ENCODE measurements at places on chromosomes 2 and 18. TPM values are rescaled to one million over a fixed set of nuclear protein-coding genes. Genes with fewer than 3 reads are reported as not detected.
A peak's percentile ranks its signal among the peaks of the same experiment; 100 is the strongest.

The ZNF385B gene
- total RNA-seq, result not detected

The POTEC gene
- total RNA-seq, result not detected

The PLCD4 gene
- total RNA-seq, result not detected

The PRKD3 gene
- total RNA-seq, result 41.4 TPM

- H3K27me3 ChIP-seq, result no peaks in the 10 kb centered on the region
- H3K4me1 ChIP-seq, result peaks cover 4% of the 10 kb centered on the region
- H3K4me3 ChIP-seq, result no peak overlapping the region
- no peak for DNase-seq
- no peak overlapping the region for H3K27ac ChIP-seq
- H3K36me3 ChIP-seq, result no peaks in the 10 kb centered on the region
Observed at GRCh38 chr18:25827961-25828561, 262.4 kb downstream of the SS18 start.

DNA sequence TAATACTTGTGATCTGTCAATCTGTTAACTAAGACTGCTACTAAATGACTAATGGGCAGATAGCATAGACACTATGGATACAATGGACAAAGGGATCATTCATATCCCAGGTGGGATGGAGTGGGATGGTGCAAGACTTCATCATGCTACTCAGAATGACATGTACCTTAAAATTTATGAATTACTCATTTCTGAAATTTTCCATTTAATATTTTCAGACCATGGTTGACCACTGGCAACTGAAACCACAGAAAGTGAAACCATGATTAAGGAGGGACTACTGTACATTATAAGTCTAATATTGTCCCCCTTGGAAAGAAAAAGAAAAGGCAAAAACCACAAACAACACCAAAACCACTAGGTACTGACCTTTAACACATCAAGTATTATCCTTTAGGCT lies 247.0 kb upstream of the SYT4 start:
- H3K4me3 ChIP-seq, result no peak overlapping the region
- no peaks in the 10 kb centered on the region for H3K4me1 ChIP-seq
- H3K27me3 ChIP-seq, result no peaks in the 10 kb centered on the region
- no peaks in the 10 kb centered on the region for H3K36me3 ChIP-seq
- no peak for DNase-seq

DNA sequence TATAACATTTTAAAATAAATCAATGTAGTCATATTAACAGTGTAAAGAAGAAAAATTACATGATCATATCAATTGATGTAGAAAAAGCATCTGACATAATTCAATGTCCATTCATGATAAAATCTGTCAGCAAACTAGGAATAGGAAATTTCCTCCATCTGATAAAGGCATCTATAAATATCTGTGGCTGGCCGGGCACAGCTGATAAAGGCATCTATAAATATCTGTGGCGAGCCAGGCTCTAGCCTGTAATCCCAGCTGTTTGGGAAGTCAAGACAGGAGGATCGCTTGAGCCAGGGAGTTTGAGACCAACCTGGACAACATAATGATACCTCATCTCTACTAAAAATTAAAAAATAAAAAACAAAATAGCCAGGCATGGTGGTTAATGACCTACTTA lies 18.1 kb upstream of the RANBP2 start:
- no peak overlapping the region for H3K4me3 ChIP-seq
- H3K27ac ChIP-seq, result no peak overlapping the region
- DNase-seq, result no peak
- no peaks in the 10 kb centered on the region for H3K27me3 ChIP-seq
- no peaks in the 10 kb centered on the region for H3K36me3 ChIP-seq
- H3K4me1 ChIP-seq, result no peaks in the 10 kb centered on the region

DNA sequence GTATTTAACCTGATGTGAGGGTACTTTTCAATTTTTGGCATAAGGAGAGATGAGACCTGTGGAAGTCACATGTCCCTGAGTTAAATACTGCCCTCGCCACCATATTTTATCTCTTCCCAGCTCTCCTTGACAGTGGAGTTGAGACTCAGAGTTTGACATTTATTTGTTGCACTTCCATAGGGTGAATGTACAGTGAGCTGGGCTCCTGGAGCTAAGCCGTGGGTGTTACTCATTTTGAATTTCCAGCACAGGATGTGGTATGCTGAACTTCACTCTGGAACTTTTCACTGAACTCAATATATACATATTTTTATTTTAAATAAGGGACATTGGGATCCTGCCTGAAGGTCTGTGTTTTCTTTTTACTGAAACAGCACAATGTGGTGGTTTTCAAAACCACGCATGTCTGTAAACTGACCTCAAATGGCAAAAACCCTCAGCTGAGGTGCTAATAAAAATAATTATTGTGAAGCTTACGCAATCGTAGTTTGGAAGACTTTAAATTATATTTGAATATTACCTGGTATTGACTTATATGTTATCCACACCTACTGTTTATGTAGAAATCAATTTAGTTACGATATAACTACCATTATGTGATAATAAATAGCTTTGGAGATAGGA lies 12.1 kb downstream of the RNF144A start:
- peak overlapping the region; percentile 63 for H3K4me3 ChIP-seq
- peak overlapping the region; percentile 38 for H3K27ac ChIP-seq
- H3K27me3 ChIP-seq, result no peaks in the 10 kb centered on the region
- DNase-seq, result no peak
- peaks cover 53% of the 10 kb centered on the region for H3K4me1 ChIP-seq
- peaks cover 18% of the 10 kb centered on the region for H3K36me3 ChIP-seq

GRCh38 chr2:85089585-85089984 lies 43.6 kb upstream of the TCF7L1 start:
- H3K27me3 ChIP-seq, result peaks cover 5% of the 10 kb centered on the region
- no peak overlapping the region for H3K4me3 ChIP-seq
- no peak for DNase-seq

DNA sequence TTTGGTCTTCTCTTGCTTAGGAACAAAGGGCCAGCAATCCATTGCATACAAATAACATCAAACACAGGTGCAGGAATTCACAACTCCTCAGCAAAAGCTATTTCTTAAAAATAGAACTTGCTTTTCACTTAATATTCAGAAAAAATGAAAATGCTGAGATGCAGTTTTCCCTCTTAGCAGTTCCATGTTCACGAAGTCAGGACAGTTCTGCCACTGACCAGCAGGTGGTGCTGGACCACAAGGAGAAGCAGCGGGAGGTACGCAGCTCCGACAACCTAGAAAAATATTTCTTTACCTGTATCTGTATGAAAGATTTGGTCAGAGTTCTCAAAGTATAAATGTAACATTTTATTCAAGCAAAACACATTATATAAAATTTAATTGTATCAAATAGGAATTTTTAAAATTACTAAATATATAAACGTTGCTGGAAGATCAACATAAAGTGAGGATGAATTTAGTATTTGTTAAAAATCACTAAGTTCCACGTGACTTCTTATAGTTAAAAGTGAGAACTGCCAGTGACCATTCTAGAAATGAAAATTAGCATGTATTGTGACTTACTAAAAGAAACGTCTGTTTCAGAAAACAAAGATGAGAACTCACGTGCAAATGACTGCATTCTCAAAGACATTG lies 48.8 kb downstream of the ADNP2 start:
- H3K27me3 ChIP-seq, result peaks cover 8% of the 10 kb centered on the region
- H3K36me3 ChIP-seq, result no peaks in the 10 kb centered on the region
- H3K27ac ChIP-seq, result no peak overlapping the region
- no peak overlapping the region for H3K4me3 ChIP-seq
- DNase-seq, result no peak
- H3K4me1 ChIP-seq, result no peaks in the 10 kb centered on the region

DNA sequence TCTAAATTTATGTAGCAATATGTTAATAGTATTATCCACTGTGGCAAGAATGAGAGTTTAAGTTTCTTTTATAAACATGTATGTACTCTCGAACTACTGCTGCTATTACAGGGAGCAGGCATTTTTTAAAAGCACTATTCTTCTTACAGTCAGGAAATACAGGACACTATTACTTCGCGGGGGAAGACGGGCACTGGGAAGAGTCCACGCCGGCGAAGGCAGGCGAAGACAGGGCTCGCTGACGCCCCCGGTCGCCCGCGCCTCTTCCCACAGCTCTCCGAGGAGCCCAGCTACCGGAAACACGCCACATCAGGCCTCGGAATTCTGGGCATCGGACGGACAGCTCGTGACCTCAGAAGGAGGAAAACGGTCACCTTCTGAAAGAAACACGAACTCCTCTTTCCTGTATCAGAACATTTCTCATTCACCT lies 90.2 kb downstream of the FAM161A start:
- H3K4me3 ChIP-seq, result peak overlapping the region; percentile 92
- H3K4me1 ChIP-seq, result peaks cover 11% of the 10 kb centered on the region
- H3K27me3 ChIP-seq, result no peaks in the 10 kb centered on the region
- no peak for DNase-seq
- H3K36me3 ChIP-seq, result no peaks in the 10 kb centered on the region

DNA sequence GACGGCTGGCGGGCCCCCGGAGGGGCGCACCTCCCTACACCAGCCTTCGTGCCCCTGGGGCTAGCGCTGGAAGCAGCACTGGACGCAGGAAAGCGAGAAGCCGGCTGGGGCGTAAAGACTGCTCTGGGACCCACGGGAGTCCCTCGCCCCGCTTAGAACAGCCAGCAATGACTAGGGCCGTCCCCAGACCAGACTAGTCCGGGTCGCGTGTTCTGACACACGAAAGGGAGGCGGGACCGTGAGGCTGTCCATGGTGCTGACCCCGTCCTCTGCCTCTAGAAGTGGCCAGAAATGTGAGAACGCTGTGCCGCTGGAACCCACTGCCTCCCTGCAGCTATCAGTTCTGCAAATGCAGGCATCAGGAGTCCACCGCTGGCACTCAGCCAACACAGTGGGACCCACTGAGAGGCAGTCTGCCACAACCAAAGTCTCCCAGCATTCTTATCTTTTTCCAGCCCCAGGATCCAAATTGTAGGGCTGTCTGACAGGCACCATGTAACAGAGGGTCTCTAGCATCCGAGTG lies at the start of gene UCN:
UCN (minus strand) TSS at position 87 of the 523 bp plus-strand sequence. CDS start 550 bp downstream, outside the sequence.
- H3K27ac ChIP-seq, result no peak within 1 kb of the TSS
- peaks cover 3% of the 10 kb centered on the region for H3K4me1 ChIP-seq
- H3K27me3 ChIP-seq, result peaks cover 5% of the 10 kb centered on the region
- peak within 1 kb of the TSS; percentile 38 for H3K4me3 ChIP-seq
- DNase-seq, result no peak
- peaks cover 6% of the 10 kb centered on the region for H3K36me3 ChIP-seq

Measured in natural killer cell treated with Interleukin-12 subunit alpha and Interleukin-12 subunit beta and Interleukin-15 and Interleukin-18, amount 100 ng/mL, for 72 hours (primary cell).